ENCODE measurements at places on chromosomes 5 and 9.

DNA sequence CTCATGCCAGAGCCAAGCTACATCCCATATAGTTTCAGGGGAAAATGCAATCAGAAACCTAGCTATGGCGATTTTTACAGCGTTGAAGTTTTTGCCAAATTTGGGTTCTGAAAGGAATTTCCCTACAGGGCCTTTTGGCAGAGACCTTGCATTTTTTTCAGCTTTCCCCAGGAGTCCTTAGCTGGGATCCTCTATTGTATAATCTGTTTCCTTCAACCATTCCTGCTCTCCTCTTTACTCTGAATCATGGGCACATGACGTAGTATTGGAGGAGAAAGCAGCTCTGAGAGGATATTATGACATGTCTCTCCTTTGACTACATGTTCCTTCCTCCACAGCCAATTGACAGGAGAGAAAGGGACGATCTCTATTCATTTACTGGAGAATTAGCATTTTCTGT, 118.5 kb upstream of the ERCC6L2 start:
- no peak for DNase-seq

DNA sequence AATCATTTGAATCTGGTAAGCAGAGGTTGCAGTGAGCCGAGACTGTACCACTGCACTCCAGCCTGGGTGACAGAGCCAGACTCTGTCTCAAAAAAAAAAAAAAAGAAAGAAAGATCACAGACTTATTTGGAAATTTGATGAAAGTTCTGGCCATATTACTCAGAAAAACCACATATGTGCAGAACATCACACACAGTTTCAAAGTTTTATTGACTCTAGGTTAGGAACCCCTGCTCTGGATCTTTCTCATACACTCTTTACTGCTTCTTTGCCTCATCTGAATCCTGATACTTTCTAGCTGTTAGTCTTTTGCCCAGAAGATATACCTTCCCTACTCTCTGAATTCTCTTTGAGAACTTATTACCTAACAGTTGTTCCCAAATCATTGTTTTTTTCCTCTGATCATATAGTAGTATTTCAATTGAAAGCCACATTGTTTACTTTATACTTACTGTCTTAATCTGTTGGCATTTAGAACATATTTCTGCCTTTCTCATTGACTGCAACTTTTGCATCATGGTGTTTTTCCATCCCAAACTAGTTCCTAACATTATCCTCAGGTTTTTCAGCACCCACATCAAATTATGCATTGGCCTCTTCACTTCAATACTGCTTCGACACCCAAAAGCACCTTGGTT, 68.7 kb downstream of the LNPEP start:
- no peak for DNase-seq

- DNase-seq = peak; percentile 87
These were observed 6.9 kb downstream of the FGD3 start for GRCh38 chr9:92954049-92954861.

- DNase-seq = no peak
These were observed 33.9 kb downstream of the HACD4 start for GRCh38 chr9:20997503-20998076.

DNA sequence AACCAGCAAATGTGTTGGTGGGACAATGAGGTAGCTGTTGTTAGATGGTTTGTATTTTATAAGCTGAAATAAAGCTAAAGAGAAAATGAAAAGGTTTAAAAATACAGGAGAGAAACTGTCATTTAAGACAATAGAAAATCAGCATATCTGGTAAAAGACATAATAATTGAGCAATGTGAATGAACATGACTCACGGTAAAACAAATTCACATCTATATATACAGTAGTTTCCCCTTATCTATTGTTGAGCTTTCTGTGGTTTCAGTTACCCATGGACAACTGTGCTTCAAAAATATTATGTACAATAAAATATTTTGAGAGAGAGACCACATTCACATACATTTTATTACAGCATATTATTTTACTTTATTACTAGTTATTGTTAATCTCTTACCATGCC, 1649.8 kb downstream of the EFNA5 start:
- no peak for DNase-seq

DNA sequence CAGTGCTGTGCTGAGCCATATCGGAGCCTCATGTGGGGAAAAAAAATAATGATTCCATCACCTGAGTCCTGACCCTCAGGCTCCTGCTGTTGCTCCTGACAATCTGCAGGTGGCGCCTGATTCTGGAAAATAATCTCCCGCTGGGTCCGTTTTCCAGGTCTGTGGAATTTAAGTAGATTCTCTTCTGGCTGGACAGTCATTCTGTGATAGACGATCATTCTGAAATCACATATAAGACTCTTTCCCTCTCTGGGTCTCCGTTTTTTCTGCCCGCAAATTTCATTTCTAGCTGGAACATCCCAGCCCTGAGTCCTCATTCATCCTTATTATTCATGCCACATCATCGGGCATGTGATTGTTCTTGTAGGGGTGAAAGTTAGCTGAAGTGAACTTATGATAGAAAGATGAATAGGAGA, 22.1 kb upstream of the STXBP1 start:
- no peak for DNase-seq

GRCh38 chr9:131668439-131669268, 71.2 kb downstream of the RAPGEF1 start:
- DNase-seq = peak; percentile 88

DNA sequence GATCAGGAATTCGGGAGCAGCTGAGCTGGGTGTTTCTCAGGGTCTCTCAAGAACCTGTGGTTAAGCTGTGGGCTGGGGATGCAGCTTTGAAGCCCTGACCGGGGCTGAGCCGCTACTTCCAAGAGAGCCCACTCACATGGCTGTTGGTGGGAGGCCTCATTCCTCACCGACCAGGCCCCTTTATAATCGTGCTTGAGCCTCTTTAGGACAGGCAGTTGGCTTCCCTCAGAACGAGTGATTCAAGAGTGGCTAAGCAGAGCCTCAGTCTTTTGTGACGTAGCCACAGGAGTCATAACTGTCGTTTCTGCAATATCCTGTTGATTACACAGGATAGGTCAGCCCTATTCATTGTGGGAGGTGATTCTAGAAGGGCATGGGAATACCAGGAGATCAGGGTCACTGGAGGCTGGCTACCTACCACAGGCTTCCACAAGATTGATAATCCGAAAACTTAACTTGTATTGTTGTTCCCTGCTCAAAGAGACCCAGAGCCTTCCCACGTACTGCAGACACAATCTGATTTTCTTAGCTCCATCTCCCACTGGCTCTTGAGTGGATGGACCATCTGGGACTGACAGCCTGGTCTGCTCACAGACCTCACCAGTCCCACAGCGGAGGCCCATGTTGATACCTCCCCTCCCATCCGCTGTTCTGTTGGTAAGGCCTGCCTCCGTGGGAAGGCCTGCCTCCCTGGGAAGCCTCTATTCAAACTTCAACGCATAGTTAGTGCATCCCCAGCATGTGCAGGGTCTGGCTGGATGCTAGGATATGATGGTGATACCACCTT, 3.0 kb upstream of the ERGIC1 start:
- DNase-seq = no peak

DNA sequence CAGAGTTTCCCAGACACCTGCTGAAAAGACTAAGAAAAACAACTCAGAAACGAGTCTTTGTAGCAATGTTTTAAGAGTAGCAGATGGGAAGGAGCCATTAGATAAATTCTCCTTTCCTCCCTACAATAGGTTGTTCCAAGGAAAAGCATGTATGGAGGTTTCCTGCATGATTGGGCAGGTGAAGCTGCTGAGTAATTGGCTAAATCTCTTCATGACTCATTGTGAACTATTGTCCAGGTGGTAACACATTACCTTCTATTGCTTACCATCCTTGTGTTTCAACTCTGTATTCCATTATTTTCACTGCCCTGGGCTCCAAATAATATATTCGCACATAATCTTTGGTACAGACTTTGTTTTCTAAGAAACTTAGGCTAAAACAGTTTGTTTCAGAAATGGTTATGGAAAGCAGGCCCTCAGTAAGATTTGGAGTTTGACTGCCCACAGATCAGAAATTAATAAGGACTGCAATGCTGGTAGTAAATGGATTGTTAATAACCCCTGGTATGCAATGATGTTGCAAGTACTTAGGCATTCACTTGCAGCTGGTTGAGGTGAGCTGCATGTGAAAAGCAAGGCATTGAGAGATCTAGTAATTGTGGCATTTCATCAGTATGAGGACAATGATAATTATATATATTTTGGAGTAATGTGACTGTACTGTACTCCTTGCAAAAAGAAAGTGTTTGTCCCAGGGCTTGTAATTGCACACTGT, 281.4 kb upstream of the VLDLR start:
- no peak for DNase-seq

GRCh38 chr5:168786147-168786546, 207.0 kb upstream of the PANK3 start:
- no peak for DNase-seq

- DNase-seq = no peak
These were observed 111.5 kb upstream of the ZNF366 start for GRCh38 chr5:72618708-72619107.

DNA sequence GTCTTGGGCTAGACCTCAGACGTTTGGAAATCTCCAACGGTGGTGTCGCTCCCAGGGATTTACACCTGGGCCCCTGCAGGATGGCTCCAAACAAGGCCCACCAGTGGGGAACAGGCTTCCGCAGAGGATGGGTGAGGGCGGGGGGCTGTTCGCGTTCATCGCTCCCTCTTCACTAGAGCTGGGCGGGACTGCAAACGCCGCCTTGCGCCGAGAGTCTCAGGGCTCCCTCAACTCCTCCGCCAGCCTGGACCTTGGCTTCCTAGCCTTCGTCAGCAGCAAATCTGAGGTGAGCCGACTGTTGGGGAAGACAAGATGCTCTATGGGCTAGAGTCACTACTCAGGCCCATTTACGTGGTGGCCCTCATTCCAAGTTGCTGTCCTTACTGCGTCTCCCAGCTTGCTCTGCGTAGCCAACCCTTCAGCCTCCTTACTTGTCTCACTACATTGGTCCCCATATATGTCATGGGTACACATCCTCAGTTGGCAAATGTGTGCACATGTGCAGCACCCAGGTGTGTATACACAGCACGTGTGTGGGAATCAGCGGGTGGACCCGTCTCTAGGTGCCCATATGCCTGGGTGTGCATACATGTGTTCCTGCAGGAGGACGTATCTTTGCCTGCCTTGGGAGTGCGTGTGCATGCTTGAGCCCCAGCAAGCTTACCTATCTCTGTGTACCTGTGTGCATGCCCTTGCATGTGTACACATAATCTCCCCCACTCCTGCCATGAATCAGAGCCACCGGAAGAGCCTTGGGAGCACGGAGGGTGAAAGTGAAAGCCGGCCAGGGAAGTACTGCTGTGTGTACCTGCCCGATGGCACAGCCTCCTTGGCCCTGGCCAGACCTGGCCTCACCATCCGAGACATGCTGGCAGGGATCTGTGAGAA, 10.5 kb downstream of the RGS14 start:
- DNase-seq = no peak

DNA sequence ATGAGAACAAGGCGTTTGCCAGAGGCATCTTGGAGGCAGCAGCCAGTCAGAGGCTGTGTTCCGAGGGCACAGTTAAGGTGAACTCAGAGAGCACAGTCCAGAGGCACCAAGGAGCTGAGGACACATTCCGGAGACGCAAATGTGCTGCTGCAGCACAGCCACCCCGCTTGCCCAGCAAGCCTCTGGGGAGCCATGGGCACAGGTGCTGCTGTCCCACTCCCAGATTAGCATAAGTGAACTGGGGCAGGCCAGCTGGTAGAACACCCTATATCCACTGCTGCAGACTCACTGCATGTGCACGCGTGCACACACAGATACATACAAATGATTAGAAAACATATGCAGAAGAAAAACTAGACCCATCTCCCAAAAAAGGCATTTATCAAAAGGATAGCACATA, 164.5 kb downstream of the EBF1 start:
- no peak for DNase-seq

DNA sequence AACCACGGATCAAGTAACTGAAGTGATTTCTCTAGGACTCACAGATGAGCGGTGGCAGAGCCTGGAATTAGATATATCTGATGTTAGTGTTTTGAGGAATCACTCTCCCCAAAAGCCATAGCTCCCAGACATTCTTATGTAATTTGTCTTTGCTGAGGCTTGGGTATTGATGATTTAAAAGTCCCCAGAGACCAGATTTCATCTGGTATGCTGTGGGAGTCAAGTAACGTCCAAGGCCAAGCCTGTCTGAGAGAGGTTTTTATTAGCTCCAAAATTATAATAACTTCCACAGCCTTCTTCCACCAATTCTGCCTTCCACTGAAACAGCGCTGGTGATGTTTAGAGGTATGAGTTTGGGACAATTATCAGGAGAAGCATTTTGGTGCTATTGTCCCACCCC, 21.3 kb upstream of the KCNIP1 start:
- no peak for DNase-seq

DNA sequence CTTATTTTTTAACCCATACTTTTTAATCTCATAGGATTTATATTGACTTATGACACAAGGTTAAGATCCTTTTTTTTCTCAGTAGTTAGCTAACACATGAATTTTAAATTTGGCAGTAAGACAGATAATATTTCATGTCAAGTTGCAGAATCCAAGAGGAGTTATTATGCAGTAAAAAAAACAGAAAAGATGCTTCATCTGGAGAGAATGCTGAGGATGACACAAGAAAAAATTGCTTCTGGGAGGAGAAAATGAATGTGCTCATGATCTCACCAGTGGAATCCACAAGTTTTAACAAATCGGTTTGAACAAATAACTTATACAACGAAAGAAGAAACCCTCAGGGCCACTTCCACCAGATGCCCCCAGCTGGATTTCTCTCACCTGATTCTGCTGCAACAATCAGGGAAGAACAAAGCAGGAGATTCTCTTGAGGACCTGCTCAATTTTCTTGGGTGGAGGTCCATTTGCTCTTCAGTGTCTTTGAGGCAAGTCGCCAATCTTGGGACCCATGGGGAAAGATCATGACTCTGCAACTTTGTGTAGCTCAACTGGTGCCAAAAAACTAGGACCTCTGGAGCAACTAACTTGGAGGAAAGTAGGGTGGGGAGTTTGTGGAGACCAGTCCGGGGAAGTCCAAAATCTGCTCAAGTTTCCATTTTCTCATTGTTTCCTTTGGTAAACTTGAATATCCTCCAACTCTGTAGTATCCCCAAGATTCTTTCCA, 50.5 kb upstream of the TNFSF15 start:
- no peak for DNase-seq

DNA sequence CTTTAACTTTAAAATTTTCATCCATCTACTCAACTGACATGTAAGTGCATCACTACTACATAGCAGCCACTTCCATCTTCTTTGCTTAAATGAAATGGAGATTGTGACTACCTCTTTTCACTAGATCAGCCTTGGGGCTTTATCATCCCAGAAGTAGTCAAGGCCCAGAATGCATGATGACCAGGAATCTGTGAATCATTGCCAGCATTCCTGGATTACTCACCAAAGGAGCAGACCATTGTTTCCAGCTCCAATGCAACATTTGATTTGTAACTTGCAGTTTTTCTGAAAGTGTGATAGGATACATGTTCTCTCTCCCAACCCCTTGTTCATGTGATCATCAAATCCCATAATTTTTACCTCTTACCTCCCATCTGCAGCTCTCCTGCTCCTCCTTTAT, 65.1 kb downstream of the PLPPR1 start:
- DNase-seq = no peak

DNA sequence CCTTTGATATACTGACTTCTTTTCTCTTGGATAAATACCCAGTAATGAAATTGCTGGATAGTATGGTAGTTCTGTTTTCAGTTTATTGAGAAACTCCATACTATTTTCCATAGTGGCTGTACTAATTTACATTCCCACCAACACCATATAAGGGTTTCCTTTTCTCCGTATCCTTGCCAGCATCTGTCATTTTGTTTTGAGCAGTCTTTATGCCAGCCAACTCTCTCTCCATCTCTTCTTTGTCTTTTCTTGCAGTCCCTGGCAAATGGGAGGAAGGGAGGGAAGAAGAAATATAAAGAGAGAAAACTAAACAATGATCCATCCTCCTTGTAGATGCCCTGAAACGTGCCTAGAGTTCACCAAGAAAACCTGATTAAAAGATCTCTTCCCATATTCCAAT, 9.6 kb upstream of the VLDLR start:
- no peak for DNase-seq
